Upper lobe of left lung (tissue), 6 donors: ENCODE measurements at places on chromosomes 6 and 20.

GRCh38 chr6:144581812-144582537 is 296.8 kb downstream of the UTRN start:
- no peak for DNase-seq

DNA sequence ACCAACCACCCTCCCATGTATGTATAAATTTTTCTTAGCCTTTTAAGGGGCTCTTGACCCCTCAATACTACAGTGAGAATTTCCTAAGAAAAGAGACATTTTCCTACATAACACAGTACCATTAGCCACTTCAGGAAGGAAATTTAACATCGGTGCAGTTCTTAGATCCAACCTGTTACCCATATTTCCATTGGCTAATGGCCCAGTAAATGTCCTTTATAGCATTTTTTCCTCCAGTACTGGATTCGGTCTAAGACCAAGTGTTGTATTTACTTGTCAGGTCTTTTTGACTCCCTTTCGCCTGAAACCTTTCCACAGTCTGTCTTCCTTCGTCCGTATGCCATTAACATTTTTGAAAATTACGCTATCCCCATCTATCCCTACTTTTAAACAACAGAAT is 173.4 kb upstream of the PMEPA1 start:
- no peak for DNase-seq

GRCh38 chr6:56572788-56573471 is 69.8 kb downstream of the DST start:
- no peak for DNase-seq

DNA sequence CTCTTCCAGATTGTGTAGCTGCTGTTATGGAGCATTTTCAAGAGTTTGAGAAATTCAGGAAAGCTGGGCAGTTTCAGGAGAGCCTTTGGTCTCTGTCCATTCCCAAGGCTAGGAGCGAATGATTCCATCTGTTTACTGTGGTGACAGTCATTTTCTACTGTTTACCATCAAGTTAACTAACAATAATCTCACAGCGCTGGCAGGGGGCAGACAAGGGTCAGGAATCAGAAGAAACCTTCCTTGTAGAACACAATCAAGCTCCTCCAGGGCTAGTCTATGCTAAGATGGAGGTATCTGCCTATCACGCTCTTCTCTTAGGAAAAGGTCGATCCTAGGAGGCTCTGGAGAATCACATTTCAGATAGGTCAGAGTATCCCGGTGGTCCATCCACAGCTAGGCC is 293.9 kb downstream of the KIF16B start:
- DNase-seq = no peak

DNA sequence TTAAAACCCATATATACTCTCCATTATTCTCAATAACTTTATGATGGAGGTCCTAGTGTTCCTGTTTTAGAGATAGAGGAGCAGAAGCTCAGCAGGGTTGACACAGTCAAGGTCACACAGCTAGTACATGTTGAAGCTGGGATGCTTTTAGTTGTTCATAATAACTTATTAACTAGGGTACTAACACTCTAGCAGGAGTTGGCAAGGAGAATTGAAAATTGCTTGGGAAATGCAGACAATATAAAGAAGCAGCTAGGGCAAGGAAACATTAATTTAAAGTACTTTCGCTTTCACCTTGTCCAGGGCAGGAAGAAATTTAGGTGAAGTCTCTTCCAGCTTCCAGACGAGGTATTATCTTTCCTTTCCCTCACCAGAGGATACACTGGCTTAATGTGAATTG is 133.7 kb downstream of the RCAN2 start:
- no peak for DNase-seq

DNA sequence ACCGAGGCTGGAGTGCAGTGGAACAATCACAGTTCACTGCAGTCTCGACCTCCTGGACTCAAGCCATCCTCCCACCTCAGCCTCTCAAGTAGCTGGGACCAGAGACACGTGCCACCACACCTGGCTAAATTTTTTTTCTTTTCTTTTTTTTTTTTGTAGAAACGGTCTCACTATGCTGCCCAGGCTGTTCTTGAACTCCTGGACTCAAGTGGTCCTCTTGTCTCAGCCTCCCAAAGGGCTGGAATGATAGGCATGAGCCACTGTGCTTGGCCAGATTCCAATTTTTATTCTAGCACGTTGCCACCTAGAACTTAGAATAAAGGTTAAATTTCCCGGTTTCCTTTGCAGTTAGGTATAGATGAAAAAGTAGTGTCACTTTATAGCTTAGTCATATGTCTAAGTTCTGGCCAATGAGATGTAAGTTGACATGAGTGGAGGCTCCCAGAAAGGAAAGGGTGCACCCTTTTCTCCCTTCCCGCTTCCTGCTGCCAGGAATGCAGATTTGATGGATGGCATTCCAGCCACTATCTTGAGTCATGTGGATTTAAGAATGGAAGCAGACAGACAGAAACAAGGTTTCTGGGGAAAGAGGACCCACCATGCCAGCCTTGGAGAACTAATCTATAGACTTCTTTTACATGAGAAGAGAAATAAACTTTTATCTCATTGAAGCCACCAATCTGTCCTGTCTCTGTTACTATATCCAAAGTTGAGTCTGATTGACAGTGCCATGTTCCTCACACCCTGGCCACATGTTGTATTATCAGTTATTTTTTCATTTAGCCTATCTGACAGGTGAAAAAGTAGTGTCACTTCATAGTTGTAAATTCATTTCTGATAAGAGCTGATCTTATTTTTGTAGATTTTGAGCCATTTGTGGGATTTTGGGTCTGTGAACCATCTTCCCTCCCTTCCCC is 60.6 kb upstream of the NCOA3 start:
- DNase-seq = no peak

- peak; percentile 55 for DNase-seq
These were observed 732 bp upstream of the STXBP5 start for GRCh38 chr6:147203311-147204059.

- no peak for DNase-seq
These were observed 10.7 kb upstream of the GATA5 start for GRCh38 chr20:62486484-62486883.

GRCh38 chr6:122809001-122809400 is 19.9 kb downstream of the SMPDL3A start:
- no peak for DNase-seq

DNA sequence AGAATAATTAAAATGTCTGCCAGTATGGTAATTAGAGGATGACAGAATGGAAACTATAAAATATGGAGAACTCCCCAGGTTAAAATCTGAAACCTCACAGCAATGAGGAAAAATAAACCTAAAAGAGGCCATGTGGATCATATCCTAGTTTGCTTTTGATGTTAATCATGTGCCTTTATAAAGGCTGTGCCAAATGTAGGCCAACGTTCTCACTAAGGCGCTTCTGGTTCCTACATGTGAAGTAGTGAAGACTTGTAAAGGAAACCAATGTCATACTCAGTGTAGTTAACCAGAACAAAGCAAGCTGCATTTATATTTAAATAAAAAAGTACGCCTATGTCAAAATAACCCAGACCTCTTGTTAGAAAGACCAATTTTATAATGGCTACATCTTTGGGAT is 113.7 kb upstream of the FAM184A start:
- no peak for DNase-seq

DNA sequence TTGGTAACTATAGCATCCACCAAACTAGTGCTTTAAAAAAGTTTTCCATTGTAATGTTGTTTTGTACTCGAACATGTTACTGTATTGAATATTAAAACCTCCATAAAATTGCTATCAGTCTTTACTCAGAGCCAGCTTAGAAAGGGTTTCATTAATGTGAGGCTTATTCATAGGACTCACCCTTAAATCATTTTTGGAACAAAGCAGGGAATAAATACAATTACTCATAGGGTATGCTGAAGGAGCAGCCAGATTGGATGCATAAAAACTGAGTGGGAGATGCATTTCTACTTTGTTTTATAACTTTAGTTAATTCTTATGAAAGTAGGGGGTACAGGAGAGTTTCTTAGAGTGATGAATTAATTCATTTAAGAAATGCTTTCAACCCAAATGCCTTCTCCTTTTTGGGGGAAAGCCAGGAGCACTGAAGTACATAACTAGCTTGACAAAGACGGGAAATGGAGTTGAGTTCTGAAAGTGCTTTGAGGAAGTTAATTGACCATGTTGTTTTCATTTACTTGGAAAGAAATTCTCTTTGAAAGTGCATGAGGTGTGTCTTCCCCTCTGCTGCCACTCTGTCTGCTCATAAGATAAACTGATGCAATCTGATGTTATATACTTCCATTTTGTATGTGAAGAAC is 90.3 kb downstream of the RNF144B start:
- no peak for DNase-seq

GRCh38 chr20:24665196-24665595 is 195.8 kb downstream of the SYNDIG1 start:
- DNase-seq = no peak

DNA sequence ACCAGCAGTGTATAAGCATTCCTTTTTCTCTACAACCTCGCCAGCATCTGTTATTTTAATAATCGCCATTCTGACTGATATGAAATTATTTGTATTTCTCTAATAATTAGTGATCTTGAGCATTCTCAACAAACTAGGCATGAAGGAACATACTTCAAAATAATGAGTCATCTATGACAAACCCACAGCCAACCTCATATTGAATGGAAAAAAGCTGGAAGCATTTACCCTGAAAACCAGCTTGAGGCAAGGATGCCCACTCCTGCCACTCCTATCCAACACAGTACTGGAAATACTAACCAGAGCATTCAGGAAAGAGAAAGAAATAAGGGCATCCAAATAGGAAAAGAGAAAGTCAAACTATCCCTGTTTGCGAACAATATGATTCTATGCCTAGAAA is 390.6 kb upstream of the ID4 start:
- DNase-seq = no peak

- DNase-seq = no peak
These were observed 64.0 kb upstream of the TFB1M start for GRCh38 chr6:155378276-155378675.

GRCh38 chr6:46867411-46867810 is 54.3 kb downstream of the ADGRF5 start:
- no peak for DNase-seq

- DNase-seq = no peak
These were observed 5.8 kb downstream of the TNFRSF21 start for GRCh38 chr6:47303861-47304260.

DNA sequence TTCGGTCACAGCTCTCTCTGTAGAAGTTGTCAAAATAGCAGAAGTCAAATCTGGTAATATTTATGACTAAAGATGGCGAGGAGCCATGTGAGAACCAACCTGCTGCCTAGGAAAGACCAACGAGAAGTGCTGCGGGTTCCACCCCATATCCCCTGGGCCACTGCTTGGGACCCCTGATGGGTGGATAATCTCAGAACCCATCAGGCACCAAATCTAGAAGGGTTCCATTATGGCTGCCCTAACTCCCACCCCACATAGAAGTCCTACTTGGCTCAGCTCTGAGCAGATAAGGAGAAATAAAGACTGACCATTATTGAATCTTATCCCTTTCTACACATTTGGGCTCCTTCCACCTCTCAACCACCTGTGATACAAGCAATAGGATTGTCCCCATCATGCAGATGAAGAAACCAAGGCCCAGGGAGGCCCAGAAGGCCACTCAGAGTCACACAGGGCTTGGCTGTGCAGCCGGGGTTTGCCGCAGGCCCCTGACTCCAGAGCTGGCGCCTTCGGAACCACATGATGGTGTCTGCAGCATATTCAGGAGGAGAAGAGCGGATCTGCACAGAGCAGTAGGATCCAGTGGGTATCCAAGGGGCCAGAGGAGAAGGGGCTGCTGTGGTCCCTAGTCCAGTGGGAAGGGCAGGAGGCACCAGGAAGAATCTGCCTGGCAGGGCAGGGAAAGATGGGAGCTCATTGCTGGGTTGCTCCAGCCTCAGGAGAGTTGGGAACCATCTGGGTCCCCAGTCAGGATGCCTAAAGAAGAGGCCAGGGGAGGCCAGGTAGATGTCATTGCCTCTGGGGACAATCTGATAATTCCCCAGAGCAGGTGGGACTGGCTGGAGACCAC is 9.6 kb upstream of the PCMTD2 start:
- DNase-seq = no peak

DNA sequence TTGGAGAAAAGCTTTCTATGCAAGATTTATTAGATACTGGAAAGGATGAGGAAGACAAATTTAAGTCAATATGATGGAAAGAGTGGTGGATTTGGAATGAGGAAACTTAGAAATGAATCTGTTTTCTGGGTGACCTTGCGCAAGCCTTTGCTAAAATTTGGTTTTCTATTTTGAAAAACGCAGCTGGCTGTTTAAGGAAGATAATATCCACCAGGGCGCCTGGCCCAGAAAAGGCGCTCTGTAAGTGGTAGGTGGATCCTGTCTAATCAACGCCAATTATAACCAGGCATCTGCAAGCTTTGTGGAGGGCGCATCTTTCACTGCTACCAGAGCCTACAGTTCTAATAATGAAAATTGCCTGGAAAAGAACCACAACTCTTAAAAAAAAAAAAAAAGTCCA is 398 bp upstream of the SPATS1 start:
- DNase-seq = no peak

- no peak for DNase-seq
These were observed 180.6 kb upstream of the CEP162 start for GRCh38 chr6:84408028-84408427.

DNA sequence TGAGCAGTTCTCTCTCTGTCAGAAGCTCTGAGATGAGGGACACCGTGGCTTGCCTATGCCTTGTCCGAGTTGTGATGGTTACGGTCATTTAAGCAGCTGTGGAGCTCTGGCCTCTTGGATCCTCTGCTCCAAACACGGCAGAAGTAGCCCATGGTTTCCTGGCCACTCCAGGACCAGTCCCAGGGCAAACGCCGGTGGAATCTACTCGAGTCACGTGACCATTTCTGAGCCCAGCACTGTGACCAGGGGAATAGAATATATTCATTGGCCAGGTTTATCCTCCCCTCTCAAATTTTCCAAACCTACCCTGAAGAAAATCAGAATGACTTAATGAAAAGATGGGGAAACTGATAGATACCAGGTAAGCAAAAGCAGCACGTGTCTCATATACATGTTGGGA is 152.8 kb downstream of the TTLL2 start:
- no peak for DNase-seq

- DNase-seq = no peak
These were observed 38.4 kb upstream of the SPTLC3 start for GRCh38 chr20:12970372-12970821.

DNA sequence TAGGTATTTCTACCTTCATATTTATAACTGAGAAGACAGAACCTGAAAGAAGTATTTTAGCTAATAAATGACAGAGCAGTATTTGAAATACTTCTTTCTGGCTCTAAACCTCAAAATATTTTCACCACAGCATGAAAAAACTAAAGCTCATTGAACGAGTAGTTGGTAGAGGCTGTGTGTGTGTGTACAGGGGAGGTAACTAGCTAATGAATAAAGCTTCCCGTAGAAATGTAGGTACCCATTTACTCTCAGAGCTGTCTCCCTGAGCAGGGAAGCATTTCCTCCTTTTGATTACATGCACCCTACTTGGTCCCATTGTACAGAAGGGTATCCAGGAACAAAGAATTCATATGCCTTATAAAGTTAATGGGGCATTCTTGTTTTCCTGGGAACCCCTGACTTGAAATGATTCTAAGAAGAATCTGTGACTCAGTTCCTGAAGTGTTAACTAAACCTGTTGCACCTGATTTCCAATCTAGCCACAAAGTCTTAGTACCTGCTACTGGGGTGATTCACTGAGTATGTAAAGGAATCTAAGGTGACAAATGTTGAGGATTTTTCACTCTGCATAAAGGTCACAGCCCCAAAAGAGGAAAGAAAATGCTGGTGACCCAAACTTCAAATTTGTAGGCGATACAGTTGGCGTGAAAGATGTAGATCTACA is 12.5 kb downstream of the CRYBG1 start:
- no peak for DNase-seq

GRCh38 chr20:3077618-3078134 is 6.3 kb downstream of the OXT start:
- no peak for DNase-seq

- DNase-seq = peak; percentile 56
These were observed 49.4 kb downstream of the TMEM242 start for GRCh38 chr6:157273756-157274470.

- peak; percentile 82 for DNase-seq
These were observed 43.1 kb upstream of the NAA20 start for GRCh38 chr20:19973961-19974629.
